NCI-H1105 (cell line): ENCODE measurements at places on chromosomes 7 and 10.

GRCh38 chr7:1237704-1238255 lies 5.1 kb downstream of the UNCX start:
- DNase-seq, result no peak

GRCh38 chr7:55536619-55537457 lies 35.5 kb downstream of the VOPP1 start:
- DNase-seq, result no peak

GRCh38 chr10:126519992-126520391 lies 131.7 kb upstream of the ADAM12 start:
- DNase-seq, result no peak

DNA sequence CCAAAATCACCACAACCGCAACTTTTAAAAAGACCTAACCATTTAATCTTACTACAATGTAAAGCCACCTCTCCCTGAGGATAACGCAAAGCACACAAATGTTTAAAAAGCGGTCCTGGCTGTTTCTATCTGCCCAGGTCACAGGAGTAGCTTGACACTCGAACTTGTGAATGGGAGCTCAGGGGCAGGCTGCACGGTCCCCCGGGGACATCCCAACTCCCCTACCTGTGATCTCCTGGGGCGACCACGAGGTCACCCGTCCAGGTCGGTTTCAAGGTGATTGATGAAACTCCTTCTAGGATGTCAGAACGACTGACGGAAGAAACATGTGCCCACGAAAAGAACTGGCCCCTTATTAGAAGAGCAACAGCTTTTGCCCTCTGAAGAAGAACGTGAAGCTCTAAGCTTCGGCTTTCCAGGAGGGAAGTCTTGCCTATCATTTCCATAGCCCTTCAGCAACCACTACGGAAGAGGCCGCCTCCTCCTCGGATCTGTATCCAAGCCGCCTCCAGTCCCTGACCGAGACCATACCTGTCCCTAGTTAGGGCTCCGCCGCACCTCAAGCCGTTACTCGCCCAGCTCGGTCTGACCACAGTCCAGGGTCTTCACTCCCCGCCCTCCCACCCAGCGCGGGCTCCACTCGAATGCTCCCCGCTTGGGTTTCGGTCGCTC lies 459 bp downstream of the CYCS start:
- DNase-seq, result no peak

- peak; percentile 49 for DNase-seq
Observed at GRCh38 chr10:123132576-123133477, 2.9 kb upstream of the HMX3 start.

DNA sequence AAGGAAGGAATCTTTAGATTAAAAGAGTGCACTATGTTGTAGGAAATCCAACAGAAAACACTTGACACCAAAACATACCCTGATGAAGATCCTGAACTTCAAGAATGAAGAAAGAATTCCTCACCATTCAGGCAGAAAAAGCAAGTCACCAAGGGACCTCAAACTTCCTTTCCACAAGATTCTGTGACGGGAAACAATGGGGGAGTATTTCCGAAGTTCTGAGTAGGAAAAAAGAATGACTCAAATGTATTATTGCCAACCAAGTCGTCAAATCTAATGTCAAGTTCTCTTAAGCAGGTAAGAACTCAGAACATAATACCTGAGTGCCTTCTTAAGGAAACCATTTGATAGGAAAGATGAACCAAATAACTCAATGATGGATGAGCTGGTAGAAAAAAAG lies 44.7 kb upstream of the MTURN start:
- no peak for DNase-seq

DNA sequence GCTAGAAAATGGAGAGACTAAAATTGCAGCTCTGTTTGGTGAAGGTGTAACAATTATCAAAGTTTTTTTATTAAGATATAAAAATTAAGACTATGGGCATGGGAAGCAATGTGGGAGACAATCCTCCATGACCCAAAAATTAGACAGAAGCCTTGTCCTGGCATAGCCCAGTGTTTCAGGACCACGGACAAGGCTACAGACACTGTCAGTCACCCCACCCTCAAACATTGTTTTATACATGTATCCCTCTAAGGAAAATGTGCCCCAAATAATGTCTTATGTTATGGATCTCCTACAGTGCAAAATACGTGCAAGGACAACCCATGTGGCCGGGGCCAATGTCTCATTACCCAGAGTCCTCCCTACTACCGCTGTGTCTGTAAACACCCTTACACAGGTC lies 24.0 kb downstream of the HABP2 start:
- no peak for DNase-seq

DNA sequence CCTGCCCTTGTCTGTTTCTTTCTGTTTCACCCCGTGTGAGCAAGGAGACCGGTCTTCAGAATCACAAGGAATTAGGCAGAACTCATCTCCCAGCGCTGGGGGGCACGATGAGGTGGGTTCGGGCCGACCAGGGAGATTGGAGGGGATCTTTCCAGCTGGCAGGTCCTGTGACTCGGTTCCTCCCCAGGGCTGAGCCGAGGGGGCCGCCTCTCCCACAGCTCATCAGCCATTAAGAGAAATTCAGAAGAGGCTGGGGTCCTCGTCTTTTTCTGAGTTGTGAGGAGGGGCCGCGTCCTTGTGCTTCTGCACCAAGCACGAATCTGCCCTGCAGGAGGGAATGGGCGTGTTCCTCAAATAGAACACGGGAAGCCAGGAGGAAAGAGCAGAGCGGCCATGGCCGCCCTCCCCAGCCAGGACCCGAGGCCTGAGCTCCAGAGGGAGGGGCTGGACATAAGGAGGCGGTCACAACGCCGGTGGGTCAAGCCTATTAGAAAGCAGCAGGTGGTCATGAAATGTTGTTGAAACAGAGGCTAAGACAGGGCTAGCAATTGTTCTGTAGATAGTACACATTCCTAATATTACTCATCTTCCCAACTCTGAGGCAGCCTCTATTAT lies 125.3 kb downstream of the ADARB2 start:
- DNase-seq, result no peak

DNA sequence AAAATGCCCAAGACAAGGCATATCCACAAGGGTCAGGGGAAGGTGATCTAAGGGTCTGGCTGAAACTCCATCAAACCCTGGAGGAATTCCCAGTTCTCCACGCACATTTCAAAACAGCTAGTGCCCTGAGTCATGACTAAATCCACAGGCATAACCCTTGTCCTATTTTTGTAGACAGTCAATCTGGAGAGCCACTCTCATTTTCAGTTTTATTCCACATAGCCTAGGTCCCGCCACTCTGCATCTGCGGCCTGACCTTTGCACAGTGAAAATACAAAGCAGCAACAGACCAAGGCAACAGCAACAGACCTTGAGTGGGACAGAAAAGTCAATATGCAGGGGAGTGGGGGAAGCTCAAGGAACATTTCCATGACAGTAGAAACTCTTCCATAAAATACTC lies 201.4 kb upstream of the NPVF start:
- no peak for DNase-seq

GRCh38 chr10:28981007-28981406 lies 303.7 kb downstream of the BAMBI start:
- DNase-seq, result no peak

DNA sequence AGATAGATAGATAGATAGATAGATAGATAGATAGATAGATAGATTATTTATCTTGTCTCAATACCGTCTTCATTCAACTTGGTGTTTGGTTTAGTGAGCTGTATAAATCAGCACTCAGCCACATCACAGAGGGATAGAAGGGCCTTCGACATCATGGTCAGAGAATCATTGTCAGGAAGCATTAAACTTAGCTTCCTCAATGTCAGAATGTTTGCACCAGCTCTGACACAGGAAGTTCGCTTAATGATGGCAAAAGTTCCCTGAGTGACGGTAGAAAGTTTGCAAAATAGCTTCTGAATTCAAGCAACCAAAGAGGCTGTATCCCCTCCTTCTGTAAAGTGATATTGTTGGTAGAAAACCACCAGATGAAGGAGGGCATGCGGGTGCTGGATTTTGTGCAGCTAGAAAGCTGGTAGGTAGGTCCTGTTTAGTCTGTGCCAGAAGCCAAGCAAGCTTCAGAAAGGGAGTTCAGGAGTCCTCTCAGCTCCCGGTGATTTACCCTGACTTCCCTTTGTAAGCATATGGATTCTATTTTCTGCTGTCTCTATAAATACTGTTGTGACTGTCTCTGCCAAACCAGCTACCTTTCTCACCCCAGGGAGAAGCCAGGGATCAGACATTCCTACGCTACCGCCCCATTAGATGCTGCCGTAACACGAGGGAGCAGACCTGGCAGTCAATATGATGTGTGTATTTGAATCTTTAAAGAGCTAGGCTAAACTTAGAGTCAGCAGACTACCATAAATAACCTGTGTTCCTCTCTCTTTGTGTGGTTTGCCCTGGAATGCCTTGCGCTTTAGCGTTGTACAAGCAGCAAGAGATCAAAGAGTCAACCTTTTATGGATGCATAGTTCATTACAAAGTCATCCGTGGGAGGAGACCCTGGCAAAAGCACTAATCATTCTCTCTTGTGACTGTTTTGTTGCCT lies 200.5 kb upstream of the KIAA1217 start:
- DNase-seq, result no peak
